Breast epithelium (tissue), 4 donors: ENCODE measurements at places on chromosomes 1 and 21.

- H3K27me3 ChIP-seq = peaks cover 13% of the 10 kb centered on the region
- no peak for DNase-seq
- no peaks in the 10 kb centered on the region for H3K4me1 ChIP-seq
- H3K36me3 ChIP-seq = no peaks in the 10 kb centered on the region
These were observed 22.7 kb downstream of the KRTAP10-1 start for GRCh38 chr21:44517175-44517899.

DNA sequence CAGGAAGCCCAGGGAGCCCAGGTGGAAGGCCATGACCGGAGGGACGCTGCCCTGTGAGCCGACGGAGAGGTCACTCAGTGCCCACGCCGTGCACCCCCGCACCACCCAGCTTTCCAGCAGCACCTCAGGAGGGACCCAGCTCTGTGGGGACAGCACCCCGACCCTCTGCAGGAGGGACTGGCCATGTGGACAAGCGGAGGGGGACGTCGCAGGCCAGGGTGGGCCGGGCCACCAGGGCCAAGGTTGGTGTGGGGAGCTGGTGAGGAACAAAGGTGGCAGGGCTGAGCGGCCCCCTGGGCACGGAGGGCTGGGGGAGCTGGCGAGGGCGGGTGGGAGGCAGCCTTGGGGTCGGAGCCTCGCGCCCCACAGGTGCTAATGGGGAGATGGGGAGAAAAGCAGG, 22.8 kb downstream of the NADK start:
- H3K4me1 ChIP-seq = no peaks in the 10 kb centered on the region
- no peaks in the 10 kb centered on the region for H3K36me3 ChIP-seq
- no peak for DNase-seq
- no peak overlapping the region for H3K27ac ChIP-seq
- no peak overlapping the region for H3K4me3 ChIP-seq

DNA sequence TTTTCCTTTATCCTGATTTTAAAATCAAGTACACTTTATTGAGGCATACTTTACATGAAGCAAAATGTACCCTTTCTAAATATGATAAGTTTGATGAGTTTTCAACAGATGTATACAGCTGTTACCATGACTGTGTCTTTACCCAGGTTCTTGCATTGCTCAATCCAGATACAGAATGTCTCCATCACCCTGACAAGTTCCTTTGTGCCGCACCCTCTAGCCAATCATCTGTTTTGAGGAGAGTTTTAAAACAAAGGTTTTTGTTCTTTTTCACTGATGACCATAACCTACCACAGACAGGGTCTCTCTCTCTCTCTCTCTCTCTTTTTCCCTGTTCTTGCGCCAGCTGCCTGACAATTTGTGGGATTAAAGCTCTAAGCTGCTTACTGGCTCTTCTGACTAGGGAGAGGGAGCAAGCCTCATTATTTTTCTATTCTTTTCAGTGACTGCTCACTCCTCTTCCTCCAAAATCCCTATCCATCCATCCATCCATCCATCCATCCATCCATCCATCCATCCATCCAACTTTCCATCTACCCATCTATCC, 1.2 kb upstream of the KCNE1 start:
- H3K4me1 ChIP-seq = no peaks in the 10 kb centered on the region
- DNase-seq = no peak
- H3K4me3 ChIP-seq = no peak overlapping the region
- no peaks in the 10 kb centered on the region for H3K27me3 ChIP-seq
- H3K36me3 ChIP-seq = no peaks in the 10 kb centered on the region
- H3K27ac ChIP-seq = no peak overlapping the region

DNA sequence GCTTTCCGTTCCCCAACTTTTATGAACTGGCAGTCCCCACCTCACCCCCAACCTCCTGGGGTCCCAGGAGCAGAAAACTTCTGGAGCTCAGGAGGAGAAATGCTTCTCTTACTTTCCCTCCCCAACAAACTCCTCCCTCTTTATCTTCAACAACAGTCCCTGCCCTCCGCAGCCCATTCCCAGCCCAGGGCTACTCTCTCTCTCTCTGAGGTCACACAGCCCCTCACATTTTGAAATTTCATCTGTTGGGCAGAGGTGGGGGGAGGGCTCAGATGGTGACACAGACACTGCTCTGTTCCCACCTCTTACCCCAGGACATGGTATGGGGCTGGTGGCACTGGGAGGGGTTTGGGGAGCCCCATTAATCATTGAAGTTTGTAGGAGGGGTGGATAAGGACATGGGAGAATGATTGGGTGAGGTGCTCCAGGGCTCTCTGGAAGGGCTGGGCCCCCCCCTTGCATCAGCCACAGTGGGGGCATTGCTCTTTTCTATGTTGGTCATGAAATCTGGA, 6.0 kb downstream of the PIK3CD start:
- DNase-seq = no peak
- H3K36me3 ChIP-seq = no peaks in the 10 kb centered on the region
- no peaks in the 10 kb centered on the region for H3K4me1 ChIP-seq
- H3K27me3 ChIP-seq = peaks cover 2% of the 10 kb centered on the region
- H3K4me3 ChIP-seq = no peak overlapping the region

DNA sequence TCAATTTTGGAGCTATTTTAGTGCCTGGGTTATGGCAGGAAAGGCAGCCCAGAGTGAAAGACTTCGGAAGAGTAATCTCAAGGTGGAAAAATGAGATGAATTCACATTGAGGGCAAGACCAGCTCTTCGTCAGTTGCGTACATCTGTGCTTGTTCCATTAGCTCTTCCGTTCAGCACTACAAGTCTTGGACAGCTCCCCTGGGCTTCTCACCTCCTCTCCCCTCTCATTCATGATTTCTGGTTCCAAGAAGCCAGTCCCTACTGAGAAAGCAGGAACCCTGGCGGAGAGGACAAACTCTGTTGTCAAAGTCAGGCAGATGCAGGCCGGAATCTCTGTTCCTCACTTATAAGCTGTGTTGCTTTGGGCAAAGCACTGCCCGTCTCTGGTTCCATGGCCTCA, 76.5 kb downstream of the ACTL8 start:
- H3K4me1 ChIP-seq = no peaks in the 10 kb centered on the region
- H3K4me3 ChIP-seq = no peak overlapping the region
- H3K36me3 ChIP-seq = no peaks in the 10 kb centered on the region
- H3K27ac ChIP-seq = no peak overlapping the region

- no peaks in the 10 kb centered on the region for H3K36me3 ChIP-seq
- no peak for DNase-seq
- no peaks in the 10 kb centered on the region for H3K4me1 ChIP-seq
- H3K4me3 ChIP-seq = no peak overlapping the region
These were observed 102.7 kb downstream of the RNF220 start for GRCh38 chr1:44507490-44508396.

DNA sequence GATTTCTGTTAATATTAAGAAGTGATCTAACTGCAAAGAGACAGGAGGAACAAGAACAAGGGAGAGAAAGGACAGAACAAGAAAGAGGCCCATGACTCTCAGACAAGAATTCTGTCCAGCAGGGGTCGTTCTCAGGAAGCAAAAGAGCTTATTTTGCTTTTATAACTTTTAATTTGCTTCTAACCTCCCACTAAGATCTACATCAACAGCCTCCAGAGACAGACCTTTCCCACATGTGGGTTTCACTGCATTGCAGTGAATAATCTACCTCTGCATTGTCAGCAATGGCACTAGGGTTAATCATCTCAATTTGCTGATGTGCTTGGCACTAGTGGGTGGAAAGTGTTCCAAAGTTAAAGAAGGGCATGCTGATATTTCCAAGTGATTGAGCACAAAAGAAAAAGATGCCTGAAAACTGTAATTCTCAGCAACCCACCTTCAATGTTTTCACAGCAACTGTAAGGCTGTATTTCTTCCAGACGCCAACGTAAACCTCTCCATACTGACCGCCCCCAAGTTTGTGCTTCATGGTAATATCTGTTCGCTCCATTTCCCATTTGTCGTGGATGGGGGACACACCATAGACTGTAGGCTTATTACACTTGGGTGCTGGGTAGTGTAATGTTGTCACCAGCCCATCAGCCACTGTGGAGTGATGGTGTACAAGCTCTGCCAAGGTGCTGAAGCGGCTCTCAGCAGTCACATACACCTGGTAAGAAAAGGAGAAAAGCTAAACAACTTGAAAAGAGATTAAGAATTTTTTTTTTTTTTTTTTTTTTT, 39.5 kb downstream of the TOR3A start:
- H3K4me3 ChIP-seq = no peak overlapping the region
- no peaks in the 10 kb centered on the region for H3K4me1 ChIP-seq
- H3K27ac ChIP-seq = peak overlapping the region; percentile 7
- no peak for DNase-seq
- no peaks in the 10 kb centered on the region for H3K27me3 ChIP-seq
- no peaks in the 10 kb centered on the region for H3K36me3 ChIP-seq

DNA sequence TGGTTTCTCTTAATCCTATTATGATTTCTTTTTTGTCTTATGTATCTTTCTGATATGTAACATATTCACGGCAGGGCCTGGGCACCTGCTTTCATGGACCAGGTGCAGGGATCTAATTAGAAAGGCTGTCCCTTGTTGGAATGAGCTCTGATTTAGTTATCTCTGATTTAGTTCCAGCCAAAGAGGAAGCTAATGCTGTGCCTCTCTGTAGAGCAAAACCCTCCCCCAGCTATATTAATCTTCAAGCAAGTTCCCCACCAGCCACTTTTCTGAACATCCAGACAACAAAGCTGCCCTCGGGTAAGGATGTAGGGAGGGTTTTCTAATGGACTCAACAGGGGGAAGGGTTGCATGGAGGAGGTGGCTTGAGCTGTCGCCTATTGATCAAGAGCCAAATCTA, 6.1 kb downstream of the TSACC start:
- H3K27ac ChIP-seq = no peak overlapping the region
- H3K4me3 ChIP-seq = no peak overlapping the region
- DNase-seq = no peak
- no peaks in the 10 kb centered on the region for H3K27me3 ChIP-seq

GRCh38 chr1:109996476-109996875, 11.9 kb downstream of the AHCYL1 start:
- H3K4me1 ChIP-seq = no peaks in the 10 kb centered on the region
- H3K36me3 ChIP-seq = no peaks in the 10 kb centered on the region
- H3K27ac ChIP-seq = no peak overlapping the region
- no peaks in the 10 kb centered on the region for H3K27me3 ChIP-seq

- H3K4me3 ChIP-seq = no peak overlapping the region
- H3K27ac ChIP-seq = no peak overlapping the region
- no peaks in the 10 kb centered on the region for H3K36me3 ChIP-seq
- no peaks in the 10 kb centered on the region for H3K4me1 ChIP-seq
These were observed 24.7 kb downstream of the HSF2BP start for GRCh38 chr21:43634618-43635017.

DNA sequence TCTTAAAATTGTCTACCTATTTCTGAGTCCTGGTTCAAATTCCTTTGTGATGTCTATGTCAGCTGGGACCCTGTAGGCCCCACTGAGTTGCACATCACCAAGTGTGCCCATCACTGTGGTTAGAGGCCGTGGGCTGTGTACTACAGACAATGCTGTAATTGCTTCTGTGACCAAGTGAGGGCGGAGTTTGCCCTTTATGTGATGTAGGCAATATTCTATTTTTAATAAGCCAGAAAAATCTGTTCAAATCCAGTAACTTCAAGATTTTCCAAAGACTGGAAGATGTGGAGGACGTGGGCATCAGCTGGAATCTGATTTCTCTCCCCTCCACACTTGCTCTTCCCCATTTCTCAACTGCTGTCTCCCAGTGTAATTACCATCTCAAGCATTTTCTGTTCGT, 215.4 kb downstream of the PBX1 start:
- no peaks in the 10 kb centered on the region for H3K27me3 ChIP-seq
- H3K36me3 ChIP-seq = no peaks in the 10 kb centered on the region
- no peak for DNase-seq
- peak overlapping the region; percentile 64 for H3K27ac ChIP-seq
- H3K4me1 ChIP-seq = peaks cover 10% of the 10 kb centered on the region

- no peak overlapping the region for H3K27ac ChIP-seq
- DNase-seq = no peak
- no peaks in the 10 kb centered on the region for H3K27me3 ChIP-seq
- no peak overlapping the region for H3K4me3 ChIP-seq
These were observed 238.2 kb downstream of the PTPRU start for GRCh38 chr1:29474274-29475244.

DNA sequence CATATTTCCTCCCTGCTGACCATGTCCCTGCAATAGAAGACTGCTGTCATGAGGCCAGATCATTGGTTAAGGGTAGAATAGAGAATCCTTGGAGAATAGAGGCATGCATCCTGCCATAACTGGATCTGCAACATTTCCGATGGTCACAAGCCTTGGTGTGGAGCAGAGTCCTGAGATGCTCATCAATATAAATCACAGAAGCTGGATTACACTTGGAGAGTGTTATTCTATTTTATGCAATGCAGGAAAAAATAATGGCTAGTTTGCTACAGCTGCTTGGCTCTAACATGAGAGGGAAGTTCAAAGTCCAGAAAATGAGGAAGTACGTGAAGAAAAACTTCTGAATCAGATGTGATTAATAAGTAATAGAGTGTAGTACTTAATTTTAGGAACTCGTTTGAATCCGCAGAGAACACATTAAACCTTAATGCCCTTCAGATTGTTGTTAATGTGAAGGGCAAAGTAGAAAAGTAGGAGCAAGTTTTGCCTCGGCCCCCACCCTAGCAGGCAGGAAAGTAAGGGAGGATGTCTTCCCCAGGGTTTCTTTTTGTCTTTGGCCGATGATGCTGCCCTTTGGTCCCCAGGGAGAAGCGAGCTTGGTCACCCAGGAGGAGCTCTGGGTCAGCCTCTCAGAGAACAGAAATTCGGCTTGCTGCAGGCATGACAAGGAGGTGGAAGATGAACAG, 59.5 kb downstream of the KCNK1 start:
- no peaks in the 10 kb centered on the region for H3K36me3 ChIP-seq
- no peak overlapping the region for H3K4me3 ChIP-seq
- H3K27me3 ChIP-seq = no peaks in the 10 kb centered on the region
- no peak overlapping the region for H3K27ac ChIP-seq

DNA sequence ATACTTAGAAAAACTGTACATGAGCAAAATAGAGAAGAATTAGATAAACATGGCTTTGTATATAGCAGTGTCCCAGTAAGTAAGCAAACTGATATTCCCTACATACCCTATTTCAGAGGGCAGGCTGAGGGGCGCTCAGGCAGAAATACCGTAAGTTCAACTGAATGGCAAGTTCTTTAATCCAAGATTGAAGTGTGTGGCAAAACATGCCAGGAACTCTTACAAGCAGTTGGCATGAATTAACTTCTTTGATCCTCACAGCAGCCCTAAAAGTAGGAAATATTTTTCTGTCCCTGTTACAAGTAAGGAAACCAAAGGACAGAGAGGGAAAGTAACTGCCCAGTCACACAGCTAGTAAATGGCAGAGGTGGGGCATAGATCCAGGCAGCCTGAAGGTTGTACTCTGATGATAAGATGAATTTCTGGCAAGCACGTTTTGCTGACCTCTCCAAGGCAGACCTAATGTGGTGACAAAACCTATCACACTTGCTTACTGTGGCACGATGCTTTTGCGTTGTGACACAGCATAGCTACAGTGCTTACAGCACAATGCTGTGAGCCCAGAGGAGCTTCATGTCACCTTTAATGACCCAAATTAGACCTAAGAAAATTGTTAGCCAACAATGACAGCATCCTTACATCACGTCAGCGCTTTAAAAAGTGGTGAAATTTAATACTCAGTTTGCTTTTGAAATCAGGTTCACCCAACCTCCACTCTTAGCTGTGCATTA, 35.0 kb upstream of the THEM4 start:
- peaks cover 7% of the 10 kb centered on the region for H3K4me1 ChIP-seq
- H3K4me3 ChIP-seq = no peak overlapping the region
- H3K36me3 ChIP-seq = no peaks in the 10 kb centered on the region
- DNase-seq = no peak
- H3K27ac ChIP-seq = peak overlapping the region; percentile 76
